Neural progenitor cell (in vitro differentiated cells): ENCODE measurements at places on chromosomes 13 and 19.

DNA sequence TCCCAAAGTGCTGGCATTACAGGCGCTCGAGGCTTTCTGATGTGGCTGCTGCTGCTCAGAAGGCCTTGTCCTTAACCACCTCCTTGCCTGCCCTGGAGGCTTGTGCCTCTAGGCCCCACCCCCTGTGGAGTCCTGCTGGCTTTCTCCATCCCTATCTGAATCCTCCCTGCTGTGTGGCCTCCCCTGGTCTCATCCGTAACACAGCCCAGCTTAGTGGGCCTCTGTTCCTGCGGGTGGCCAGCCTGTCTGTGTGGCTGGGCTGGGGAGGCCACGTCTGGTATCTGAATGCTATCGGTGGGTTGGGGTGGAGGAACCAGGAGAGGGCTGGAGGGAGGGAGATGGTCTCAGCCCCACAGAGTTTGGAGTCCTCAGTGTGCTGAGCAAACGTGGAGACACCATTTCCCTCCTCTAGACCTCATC is 4.7 kb downstream of the RPL28 start:
- DNase-seq = no peak

GRCh38 chr13:86368924-86369323 is 569.7 kb upstream of the SLITRK6 start:
- DNase-seq = no peak

DNA sequence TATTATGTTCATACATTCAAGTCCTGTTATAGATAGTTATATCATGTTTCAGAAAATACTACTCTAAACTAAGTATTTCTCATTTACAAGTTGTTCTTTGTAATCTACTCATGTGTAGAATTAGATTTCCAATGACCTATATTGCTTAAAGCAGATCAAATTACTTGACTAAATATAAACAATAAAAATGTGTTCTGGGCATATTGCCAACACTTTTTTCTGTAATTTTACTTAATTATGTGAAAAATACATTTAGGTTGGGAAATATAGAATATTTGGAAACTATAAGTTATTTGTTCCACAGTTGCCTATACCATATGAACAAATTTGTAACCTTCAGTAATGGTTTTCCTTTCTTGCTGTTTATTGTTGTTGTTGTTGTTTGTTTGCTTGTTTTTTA is 275.2 kb upstream of the PCDH9 start:
- DNase-seq = no peak

- no peak for DNase-seq
These were observed 11.2 kb downstream of the EGLN2 start for GRCh38 chr19:40810160-40810559.

DNA sequence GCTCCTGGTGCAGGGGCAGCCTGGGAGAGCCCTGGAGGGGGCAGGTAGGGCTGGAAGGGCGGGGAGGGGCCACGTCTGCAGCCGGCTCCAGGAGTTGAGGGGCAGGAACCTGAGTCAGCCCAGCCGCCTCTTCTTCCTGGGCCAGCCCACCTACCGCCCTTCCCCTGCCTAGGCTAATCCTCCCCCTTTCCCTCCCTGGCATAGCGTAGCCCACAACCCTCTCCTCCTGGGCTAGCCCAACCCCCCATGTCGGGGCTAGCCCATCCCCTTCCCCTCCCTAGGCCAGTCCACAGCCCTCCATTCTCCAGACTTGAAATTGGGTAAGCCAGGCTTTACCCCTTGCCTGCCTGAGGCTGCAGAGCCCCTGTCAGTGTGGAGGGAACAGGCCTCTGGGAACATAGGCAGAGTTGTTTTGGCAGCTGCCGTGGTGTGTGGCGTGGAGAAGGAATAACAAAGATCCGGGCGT is 20.6 kb upstream of the WDR18 start:
- DNase-seq = no peak

DNA sequence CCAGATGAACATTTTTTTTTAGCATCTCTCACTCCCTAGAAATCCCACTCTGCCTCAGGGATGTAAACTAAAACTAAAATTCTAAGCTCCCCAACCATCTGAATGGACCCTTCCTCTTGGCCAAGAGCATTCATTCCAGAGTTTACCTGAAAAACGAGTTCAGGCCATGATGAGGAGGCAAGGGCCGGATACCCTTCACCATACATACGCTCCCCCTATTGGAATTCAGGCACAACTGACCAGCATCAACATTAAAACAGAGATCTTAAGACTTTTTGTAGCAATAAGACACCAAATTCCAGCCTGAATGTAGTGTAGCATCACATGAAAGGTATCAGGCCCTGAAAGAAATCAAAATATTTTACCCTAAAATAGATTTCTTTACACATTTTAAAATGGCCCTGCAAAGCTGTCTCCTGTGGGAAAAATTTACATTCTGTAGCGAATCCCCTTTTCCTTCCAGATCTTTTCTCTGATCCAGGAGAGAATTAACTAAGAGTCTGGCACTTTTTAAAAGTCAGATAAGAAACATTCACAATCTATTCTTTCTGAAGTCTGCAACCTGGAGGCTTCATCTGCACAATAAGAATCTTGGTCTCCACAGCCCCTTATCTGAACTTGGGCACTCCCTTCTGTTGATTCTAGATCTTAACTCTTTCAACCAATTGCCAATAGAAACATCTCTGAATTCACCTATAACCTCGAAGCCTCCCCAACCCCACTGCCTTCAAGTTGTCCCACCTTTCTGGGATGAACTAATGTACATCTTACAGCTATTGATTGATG is 888.5 kb downstream of the UQCRFS1 start:
- DNase-seq = peak; percentile 31

DNA sequence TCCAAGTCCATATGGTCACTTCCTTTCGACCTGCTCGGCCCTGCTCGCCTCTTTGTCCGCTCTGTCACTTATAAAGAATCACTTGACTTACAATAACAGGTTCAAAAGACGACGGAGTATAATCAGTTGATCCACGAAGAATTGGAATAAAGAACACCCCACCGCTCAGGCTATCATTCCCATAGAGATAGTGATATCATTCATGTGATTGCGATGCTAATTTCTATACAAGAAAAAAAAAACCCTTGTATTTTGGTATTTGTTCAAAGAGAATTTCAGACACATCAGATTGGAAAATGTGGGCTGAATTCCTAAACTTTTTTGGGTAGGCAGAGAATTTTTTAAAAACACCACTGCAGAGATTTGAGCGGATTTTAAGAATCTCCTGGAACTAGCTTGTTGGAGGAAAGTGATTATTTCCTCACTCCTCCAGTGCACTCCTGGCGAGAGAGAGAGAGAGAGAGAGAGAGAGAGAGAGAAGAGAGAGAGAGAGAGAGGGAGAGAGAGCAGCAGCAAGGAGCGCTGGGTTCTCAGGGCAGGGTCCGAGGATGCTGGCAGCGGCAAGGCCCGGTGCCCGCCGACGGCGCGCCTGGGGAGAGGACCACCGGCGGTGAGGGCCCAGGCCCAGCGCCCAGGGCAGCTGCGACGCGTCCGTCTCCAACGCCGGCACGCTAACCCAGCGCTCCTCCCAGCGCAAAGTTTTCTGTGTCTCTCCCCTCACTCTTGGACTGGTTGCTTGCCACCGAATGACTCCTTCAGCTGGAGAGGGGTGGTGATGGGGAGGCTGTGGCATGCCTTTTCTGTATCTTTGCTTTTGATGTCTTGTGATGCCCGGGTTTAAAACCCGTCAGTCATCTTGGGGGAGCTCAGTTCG is 149.0 kb upstream of the ZNF536 start:
- DNase-seq = peak; percentile 78

GRCh38 chr13:76292726-76293125 is 593.5 kb downstream of the KCTD12 start:
- DNase-seq = no peak

- DNase-seq = no peak
These were observed 93.9 kb downstream of the UBL3 start for GRCh38 chr13:29756506-29756905.

GRCh38 chr19:19550485-19550929 is 12.4 kb downstream of the CILP2 start:
- no peak for DNase-seq

GRCh38 chr13:20069956-20070355 is 90.9 kb downstream of the GJA3 start:
- DNase-seq = no peak
